ENCODE measurements at places on chromosomes 6 and 20.

- DNase-seq, result no peak
Measured at GRCh38 chr20:33796263-33796906, 14.8 kb upstream of the CHMP4B start.

DNA sequence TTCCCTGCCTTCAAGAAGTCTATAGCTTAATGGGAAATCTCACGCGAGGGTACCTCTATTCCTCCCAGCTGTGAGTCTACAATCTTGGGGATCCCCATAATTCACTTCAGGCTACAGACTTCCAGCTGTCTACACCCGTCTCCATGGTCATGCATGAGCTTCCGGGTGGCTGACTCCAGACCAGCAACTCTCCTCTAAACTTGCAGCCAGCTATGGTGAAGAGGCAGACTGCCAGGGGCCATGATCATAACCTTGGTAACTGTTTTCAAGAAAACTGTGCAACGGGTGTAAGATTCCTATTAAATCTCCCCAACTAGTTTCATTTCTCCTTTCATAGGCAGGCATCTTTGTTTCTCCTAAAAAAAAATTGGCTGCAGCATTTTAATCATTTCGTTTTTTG, 534.4 kb upstream of the CHD6 start:
- DNase-seq, result no peak

DNA sequence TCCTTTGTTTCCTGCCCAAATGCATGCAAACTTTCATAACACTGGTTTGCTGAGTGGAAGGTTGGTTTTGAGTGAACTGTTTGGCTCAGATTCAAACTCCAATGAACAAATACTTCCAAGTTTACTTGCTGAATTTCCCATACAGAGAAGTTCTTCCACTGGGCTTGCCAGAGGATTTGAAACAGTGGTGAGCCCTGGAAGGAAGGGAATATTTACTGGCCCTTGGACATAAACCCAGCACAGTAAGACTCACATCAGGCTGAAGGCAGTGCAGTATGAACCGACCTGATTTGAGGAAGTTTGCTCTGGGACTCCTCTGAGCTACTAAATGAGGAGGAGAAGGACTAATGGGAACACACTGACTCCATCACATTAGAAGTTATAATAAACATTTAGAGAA, 3.8 kb downstream of the TRAF3IP2 start:
- peak; percentile 96 for DNase-seq

GRCh38 chr6:140604786-140605185, 1230.3 kb upstream of the CITED2 start:
- no peak for DNase-seq

DNA sequence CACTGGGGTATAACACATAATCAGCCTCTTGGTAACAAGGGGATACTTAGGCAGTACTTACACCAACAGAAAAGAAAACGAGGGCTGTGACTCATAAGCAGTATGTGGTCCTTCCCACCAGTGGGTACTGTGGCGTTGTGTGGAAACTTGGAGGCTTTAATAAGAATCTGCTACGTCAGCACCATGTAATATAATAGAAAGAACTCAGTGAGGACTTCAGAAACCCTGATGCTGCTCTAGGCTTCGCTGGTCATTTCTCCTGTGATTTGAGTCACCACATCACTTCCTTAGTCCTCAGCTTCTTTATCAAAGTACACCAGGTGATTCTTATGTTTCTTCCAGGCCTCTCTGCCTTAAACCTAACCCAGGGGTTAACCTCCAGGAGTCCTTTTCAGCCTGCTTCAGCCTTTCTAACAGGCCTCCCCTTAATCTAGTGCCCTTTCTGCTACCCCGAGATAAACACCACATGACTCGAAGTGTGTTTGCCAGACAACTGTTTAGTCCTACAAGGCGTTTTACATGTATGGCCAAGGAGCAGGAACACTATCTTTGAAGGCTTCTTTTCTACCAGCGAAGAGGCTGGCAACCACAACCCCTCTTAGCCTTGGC, 68.5 kb downstream of the FYN start:
- peak; percentile 92 for DNase-seq

DNA sequence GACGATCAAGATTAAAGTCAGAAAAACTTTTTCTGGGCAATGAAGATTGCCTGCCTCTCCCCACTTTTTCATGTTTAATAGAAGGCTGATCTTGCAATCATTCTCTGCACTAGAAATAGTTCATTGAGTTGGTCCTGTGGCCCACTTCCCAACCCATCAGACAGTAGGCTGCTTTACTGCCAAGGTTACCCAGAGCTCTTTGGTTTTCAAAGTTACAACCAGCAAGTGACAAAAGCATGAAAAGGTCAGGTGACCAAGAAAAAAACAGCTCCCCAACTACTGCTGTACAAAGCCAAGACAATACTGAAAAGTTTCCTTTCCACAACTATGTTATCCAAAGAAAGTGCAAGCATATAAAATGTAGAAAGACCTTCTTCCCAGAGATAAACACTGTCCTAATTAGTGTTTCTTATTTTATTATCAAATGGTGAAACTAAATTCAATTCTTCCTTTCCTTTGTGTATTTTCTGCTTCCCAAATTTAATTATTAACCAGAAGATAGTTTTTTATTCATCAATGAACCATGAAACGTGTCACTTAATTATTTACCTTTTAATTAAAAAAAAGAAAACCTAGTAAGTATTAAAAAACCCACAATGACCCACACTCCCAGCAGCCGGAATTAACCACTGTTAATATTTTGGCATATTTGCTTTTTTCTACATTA, 16.6 kb downstream of the DNAAF9 start:
- no peak for DNase-seq

DNA sequence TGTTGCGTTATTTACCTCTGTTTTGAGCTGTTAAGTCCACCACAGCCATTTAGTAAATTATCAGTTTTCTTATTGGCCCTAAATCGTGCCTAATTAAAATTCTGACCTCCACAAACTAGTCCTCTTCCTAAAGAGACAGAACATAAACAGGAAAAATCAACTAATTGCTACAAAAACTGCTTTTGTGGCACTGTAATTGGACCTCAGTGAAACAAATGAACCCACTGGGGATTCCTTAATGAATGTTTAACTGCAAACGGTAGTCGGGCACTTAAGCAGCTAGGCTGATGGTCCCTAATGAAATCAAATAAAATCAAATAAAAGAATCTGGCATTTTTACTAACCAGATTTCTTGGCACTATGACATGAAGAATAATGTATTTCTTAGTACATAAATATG, 513.4 kb upstream of the SLC35B3 start:
- DNase-seq, result no peak

GRCh38 chr20:59813948-59814839, 119.2 kb downstream of the SYCP2 start:
- no peak for DNase-seq

- no peak for DNase-seq
Measured at GRCh38 chr6:38498085-38498484, 141.6 kb downstream of the BTBD9 start.

DNA sequence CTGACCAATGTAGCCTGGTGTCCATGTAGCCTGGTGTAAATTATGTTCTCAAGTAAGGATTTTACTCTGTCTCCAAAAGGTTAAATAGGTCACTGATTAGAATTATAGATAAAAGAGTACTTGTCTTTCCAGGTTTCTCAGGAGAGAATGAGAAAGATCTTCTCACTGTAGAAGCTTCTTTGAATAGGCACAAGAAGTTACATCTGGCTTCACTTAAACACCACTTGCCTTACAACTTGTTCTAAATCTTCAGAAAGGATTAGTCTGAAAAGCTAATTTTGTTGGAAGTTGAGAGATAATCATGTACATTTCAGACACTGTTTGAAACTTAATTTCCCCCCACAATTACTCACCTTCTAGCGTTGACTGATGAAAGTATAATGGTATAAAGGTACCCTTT, 275.3 kb downstream of the FARS2 start:
- DNase-seq, result no peak

DNA sequence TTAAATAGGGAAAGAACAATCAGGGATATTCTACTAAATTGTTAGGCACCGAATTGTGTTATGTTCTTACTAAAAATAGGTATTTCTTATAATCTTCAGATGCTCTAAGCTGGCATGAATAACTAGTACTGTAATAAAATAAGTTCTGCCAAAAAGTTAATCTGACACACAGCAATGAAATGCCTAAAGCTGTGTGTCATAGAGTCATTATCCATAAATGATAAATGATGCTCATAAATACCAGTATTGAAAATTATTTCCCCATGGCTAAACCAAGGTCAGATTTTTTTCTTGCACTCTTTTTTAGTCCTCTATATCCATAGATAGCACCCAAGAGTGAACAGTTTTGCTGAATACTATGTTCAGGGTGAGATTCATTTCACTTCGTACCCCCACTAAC, 11.7 kb upstream of the PRIM2 start:
- peak; percentile 42 for DNase-seq

- peak; percentile 88 for DNase-seq
Measured at GRCh38 chr6:151387175-151387970, 4.0 kb downstream of the ZBTB2 start.

DNA sequence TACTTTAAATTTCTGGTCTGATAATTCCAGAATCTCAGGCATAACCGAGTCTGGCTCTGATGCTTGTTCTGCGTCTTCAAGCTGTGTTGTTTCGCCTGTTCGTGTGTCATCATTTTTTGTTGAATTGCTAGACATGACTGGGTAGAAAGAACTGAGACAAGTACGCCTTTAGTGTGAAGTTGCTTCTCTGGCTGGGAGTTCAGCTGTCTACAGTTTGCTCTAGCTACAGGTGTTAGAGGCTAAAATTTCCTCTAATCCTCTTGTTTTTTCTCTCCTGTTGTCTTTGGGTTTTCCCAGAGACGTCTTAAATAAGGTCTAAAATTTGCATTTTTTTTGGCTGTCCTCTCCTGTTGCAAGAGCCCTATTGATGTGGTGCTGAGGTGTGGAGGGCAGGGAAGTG, 100.3 kb downstream of the FAM50B start:
- no peak for DNase-seq

GRCh38 chr6:109893606-109894005, 84.5 kb upstream of the GPR6 start:
- no peak for DNase-seq

- DNase-seq, result no peak
Measured at GRCh38 chr6:56058636-56059035, 183.2 kb upstream of the BMP5 start.

DNA sequence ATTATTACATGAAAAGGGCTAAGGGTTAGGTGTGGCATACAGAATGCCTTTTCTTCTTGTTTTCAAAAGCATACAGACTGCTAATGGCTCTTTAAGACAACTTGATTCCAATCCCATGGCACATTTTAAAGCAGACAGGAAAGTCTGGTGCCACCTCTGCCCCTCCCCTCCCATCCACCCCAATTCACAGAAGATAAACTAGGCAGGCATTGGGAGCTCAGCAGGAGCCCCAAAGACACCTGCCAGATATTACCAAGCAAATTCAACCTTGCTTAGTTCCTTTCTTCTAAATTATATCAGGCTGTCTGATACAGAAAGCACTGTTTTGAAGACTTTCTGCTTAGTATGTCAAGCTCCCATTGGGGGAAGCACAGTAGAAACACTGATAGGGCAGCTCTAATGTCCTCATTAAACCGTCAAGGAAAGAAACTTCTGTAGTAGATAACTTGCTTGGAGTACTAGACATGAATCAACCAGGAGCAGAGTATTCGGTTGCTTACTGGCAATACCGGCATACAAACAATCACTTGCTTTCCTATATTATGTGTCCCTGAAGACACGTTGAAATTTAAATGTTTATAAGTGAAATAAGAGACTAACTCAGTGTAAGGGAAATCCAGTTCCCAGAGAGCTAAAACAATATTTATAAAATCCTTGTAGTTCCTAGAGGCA, 13.0 kb downstream of the SESN1 start:
- DNase-seq, result no peak

- DNase-seq, result no peak
Measured at GRCh38 chr20:10470276-10470675, 35.2 kb downstream of the SLX4IP start.

DNA sequence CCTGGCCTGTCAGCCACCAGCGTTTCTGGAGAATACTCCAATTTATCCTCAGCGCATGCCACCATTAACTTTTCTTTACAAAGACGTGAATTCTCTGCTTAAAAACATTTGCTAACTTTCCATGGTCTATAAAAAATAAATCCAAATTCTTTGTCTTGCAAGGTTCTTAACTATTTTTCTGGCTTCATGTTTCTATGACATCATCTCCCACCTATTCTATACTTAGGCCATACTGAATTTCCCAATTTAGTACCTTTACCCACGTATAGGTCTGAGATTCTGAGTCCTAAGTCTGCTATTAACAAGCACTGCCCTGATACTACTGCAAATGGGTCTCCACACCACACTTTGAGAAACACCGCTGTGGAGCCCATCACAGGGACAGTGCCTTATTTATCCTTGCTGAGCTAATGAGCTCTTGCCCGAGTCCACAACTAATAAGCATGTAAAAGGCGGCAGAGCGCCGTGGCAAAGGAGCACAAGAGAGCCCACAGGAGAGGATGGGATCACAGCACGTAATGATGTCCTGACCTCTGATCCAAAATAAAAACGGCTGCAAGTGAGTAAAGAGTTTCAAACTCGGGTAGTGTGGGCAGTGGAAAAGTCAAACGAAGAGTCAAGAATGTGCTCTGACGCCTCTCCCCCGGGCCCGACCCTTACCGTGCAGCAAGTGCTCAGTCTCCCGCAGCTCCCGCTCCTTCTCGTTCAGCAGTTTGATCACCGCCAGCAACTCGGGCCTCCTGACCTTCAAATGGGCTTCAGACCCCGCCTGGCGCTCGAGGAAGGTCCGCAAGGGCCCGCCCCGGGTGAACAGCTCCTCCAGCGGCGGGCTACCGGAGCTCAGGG, 519 bp downstream of the MTRF1L start:
- peak; percentile 22 for DNase-seq

DNA sequence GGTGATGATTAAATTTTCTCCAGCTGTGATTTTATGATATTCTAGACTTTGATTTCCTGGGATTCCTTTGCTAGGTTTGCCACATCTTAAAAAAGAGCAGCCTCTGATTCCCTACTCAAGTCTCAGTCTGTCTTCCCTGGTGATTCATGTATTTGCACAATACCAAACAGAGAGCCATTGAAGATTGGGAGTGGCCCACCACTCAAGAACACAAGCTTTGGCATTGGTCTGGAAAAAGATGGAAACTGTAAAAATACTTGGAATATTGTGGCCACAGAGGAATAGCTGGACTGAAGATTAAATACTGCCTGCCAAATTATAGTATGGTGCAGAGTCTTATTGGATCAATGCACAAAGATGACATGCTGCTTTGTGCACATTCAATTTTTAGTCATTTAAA, 32.9 kb downstream of the PTCHD4 start:
- DNase-seq, result peak; percentile 47

Data from fibroblast of lung (primary cell).